ENCODE measurements at places on chromosomes 2 and 18. TPM values are rescaled to one million over a fixed set of nuclear protein-coding genes. Genes with fewer than 3 reads are reported as not detected.
A peak's percentile ranks its signal among the peaks of the same experiment; 100 is the strongest.

- no peak overlapping the region for H3K27ac ChIP-seq
- no peak for DNase-seq
- no peaks in the 10 kb centered on the region for H3K36me3 ChIP-seq
- no peaks in the 10 kb centered on the region for H3K4me1 ChIP-seq
- H3K4me3 ChIP-seq, result no peak overlapping the region
Observed at GRCh38 chr2:141137122-141137693, 993.6 kb downstream of the LRP1B start.

The HOXD11 gene
- not detected for total RNA-seq

DNA sequence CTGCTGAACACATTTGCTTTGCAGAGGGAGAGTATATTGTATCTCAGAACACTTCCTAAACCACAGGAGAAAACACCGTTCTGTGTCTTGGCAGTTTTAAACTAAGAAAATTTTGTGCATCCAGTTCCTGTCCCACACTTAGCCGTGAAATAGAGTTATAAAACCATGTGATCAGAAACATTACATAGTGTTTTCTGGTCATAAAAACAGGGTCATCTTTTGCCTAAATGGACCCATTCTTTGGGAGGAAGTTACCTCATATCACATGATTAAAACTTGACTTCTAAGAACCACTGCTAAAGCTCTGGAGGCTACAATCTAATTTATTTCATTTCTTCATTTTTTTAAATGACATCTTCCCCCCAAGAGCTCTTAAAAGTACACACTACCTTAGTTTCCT, 138.7 kb downstream of the PAX3 start:
- H3K4me3 ChIP-seq, result no peak overlapping the region
- H3K4me1 ChIP-seq, result no peaks in the 10 kb centered on the region
- no peak for DNase-seq
- no peaks in the 10 kb centered on the region for H3K27me3 ChIP-seq
- H3K27ac ChIP-seq, result no peak overlapping the region

- H3K4me1 ChIP-seq, result no peaks in the 10 kb centered on the region
- H3K4me3 ChIP-seq, result no peak overlapping the region
- no peak for DNase-seq
- H3K27me3 ChIP-seq, result no peaks in the 10 kb centered on the region
- no peak overlapping the region for H3K27ac ChIP-seq
Observed at GRCh38 chr2:60094450-60094929, 459.0 kb downstream of the BCL11A start.

DNA sequence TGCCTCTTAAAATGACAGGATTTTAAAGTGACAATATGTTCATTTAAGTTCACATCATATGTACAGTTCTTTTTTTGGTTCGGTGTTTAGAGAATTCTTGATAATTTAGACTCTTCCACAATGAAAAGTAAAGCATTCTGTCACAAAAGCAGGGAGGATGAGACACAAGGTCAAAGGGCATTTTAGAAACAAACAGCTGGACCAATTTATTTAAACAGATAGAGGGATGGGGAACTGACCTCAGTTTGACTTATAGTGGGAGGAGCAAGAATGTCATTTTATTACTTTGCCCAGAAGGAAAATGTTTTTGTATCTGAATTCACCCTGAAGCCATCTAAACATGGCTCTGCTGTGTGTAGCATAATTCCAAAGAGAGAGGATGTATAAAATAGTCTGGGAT, 128.5 kb downstream of the MEIS1 start:
- H3K27me3 ChIP-seq, result no peaks in the 10 kb centered on the region
- H3K27ac ChIP-seq, result peak overlapping the region; percentile 5
- DNase-seq, result no peak
- H3K36me3 ChIP-seq, result peaks cover 6% of the 10 kb centered on the region

GRCh38 chr18:54069729-54070128, 154.7 kb downstream of the MBD2 start:
- H3K27me3 ChIP-seq, result no peaks in the 10 kb centered on the region
- no peak overlapping the region for H3K4me3 ChIP-seq
- no peak overlapping the region for H3K27ac ChIP-seq
- no peak for DNase-seq

The RAD51AP2 gene
- total RNA-seq, result not detected

- peaks cover 14% of the 10 kb centered on the region for H3K27me3 ChIP-seq
- no peaks in the 10 kb centered on the region for H3K4me1 ChIP-seq
- H3K36me3 ChIP-seq, result no peaks in the 10 kb centered on the region
- no peak overlapping the region for H3K27ac ChIP-seq
- no peak overlapping the region for H3K4me3 ChIP-seq
Observed at GRCh38 chr2:20005067-20005627, 7.3 kb downstream of the MATN3 start.

DNA sequence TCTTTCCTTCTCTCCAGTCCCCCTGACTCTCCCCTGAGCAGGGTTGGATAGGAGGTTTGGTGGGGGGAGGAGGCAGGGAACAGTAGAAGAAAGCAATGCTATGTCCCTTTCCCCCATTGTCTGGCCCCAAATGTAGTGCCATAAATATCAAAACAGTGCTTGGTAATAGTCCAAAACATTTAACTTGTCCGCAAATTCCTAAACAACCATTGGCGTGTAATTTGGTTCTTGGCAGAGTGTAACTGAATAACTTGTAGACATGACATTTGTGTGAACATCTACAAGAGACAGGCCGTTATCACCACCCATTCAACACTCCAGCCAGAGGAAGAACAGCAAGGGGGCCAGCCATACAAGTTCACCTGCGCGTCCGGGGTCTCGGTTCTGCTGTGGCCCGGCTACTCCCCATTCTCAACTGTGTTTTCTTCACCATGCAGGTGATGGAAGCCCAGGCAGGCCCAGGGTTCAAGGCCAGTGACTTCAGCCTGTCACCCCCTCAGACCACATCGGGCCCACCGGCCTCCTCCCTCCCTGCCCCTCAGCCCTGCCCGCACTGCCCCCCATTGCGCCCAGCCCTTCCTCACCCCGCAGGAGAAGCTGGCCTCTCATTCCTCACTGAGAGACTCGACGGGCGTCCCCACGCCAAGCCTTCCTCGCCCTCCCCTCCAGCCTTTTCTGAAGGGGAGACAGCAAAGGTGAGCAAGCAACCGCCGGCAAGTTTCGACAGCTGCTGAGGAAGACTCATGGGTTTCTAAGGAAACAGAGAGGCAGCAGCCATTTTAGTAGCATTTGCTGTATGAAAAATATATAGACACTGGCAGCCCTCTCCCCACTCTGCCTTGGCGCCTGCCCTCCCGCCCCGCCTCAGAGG, 699 bp upstream of the RAPGEF4 start:
- no peaks in the 10 kb centered on the region for H3K36me3 ChIP-seq
- H3K27me3 ChIP-seq, result peaks cover 24% of the 10 kb centered on the region
- H3K4me3 ChIP-seq, result peak overlapping the region; percentile 53
- H3K27ac ChIP-seq, result no peak overlapping the region
- DNase-seq, result no peak

The OR6B2 gene
- not detected for total RNA-seq

DNA sequence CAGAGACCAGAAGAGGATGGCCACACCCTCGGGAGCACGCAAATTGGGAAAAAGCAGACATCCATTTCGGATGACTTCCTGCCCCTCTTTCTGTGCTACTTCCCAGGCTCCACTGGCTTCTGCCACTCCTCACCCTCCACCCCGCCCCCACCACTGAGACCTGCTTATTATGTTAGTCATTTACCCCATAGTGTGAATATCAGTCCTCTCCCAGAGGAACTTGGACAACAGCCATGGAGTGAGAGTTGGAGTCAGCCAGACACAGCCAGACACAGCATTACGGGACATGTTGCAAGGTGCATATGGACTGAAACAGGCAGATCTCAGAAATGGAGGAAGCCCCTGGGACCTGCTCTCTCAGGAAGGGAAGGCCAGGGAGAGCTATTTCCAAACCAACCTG, 51.8 kb downstream of the CTIF start:
- no peak for DNase-seq
- H3K27ac ChIP-seq, result peak overlapping the region; percentile 70
- no peak overlapping the region for H3K4me3 ChIP-seq
- no peaks in the 10 kb centered on the region for H3K27me3 ChIP-seq

DNA sequence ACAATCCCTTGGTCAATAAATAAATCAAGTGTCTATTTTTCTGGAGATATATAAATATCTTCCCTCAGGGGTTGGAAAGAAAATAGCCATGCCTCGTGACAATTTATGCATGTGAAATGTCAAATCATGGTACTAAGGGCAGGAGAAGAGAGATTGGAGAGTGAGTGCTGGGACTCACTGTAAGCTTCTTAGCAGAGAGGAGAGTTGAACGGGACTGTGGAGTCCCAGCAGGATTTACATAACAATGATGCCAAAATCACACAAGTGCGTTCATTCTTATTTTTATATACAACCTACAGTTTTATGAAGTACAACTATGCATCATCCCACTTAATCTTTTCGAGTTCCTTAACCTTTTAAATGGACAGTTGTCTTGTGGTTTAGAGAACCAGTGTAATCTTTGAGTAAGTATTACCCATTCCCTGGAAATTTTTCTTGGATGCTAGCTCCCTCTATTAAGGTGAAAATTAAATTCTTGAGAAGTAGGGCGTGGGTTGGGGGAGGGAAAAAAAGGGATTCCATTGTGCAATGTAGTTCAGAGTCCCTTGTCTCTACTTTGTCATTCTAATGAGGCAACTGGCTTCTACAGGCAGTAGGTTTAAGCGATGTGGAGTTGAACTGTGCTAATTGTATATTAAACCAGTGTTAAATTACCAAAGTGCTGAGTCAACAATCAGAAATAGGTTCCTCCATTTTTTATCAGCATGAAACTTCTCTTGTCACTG, 143.6 kb upstream of the EPHA4 start:
- no peak for DNase-seq
- no peaks in the 10 kb centered on the region for H3K4me1 ChIP-seq
- H3K36me3 ChIP-seq, result no peaks in the 10 kb centered on the region
- no peaks in the 10 kb centered on the region for H3K27me3 ChIP-seq

DNA sequence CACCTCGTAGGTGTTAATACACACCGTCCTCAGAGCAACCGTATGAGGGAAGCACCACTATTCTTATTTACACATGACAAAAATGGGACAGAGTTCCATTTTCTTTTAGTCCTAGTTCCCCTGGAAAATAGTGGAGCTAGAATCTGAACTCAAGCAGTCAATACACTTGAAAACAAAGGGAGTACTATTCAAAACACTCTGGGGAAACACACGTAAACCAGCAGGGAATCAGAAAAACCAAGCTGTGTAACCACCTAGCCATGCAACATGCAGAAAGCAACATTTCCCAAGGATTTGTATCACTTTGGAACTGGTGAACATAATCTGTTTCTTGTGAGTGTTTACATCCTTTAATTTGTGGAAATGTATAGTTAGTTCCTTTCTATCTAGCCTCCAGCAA, 208.2 kb downstream of the UBE2E3 start:
- no peak overlapping the region for H3K4me3 ChIP-seq
- no peaks in the 10 kb centered on the region for H3K36me3 ChIP-seq
- no peak for DNase-seq
- H3K27me3 ChIP-seq, result no peaks in the 10 kb centered on the region
- H3K27ac ChIP-seq, result no peak overlapping the region

- H3K4me3 ChIP-seq, result no peak overlapping the region
- no peaks in the 10 kb centered on the region for H3K4me1 ChIP-seq
- no peak overlapping the region for H3K27ac ChIP-seq
- H3K27me3 ChIP-seq, result no peaks in the 10 kb centered on the region
- H3K36me3 ChIP-seq, result no peaks in the 10 kb centered on the region
Observed at GRCh38 chr2:26577442-26578112, 63.6 kb downstream of the CIB4 start.

DNA sequence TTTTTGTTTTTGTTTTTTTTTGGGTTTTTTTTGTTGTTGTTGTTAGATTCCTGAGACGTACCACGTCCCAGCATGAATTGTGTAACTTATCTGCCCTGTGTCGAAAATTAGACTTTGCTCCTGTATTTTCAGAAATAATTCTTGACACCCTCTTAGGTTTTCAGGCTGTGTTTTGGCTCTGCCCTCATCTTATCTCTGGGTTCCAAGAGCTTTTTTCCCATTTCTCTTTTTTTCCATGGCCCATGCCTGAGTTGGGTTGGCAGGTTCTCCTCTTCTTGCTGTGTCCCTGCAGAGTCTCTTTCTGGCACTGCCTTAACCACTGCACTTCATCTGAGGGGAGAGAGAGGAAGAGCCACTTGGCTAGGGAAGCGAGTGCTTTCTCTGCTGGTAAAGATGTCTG, 42.4 kb downstream of the CTIF start:
- no peak for DNase-seq
- no peak overlapping the region for H3K4me3 ChIP-seq
- H3K36me3 ChIP-seq, result peaks cover under 1% of the 10 kb centered on the region
- no peaks in the 10 kb centered on the region for H3K27me3 ChIP-seq
- peaks cover 65% of the 10 kb centered on the region for H3K4me1 ChIP-seq
- no peak overlapping the region for H3K27ac ChIP-seq

GRCh38 chr2:223797811-223798721, 39.3 kb downstream of the AP1S3 start:
- H3K27ac ChIP-seq, result no peak overlapping the region
- no peak for DNase-seq
- no peak overlapping the region for H3K4me3 ChIP-seq
- no peaks in the 10 kb centered on the region for H3K36me3 ChIP-seq
- H3K27me3 ChIP-seq, result no peaks in the 10 kb centered on the region

The SERPINB4 gene
- not detected for total RNA-seq

The SPDYA gene
- total RNA-seq, result 1.2 TPM

The SPC25 gene
- total RNA-seq, result not detected

The IKZF2 gene
- 7.9 TPM for total RNA-seq

DNA sequence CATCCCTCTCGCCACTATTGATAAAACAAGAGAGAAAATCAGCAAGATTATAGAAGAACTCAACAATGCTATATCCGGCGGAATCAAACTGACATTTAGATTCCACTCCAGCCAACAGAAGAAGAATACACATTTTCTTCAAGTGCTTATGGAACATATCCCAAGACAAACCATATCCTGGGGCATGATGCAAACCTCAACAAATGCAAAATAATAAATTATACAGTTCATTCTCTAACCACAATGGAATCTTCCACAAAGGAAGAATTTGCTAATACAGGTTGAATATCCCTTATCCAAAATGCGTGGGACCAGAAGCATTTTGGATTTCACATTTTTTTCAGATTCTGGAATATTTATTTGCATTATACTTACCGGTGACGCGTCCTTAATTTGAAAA, 51.4 kb upstream of the YPEL5 start:
- H3K4me3 ChIP-seq, result no peak overlapping the region
- no peaks in the 10 kb centered on the region for H3K36me3 ChIP-seq
- no peaks in the 10 kb centered on the region for H3K4me1 ChIP-seq
- no peaks in the 10 kb centered on the region for H3K27me3 ChIP-seq
- no peak for DNase-seq

All from esophagus muscularis mucosa (tissue), 4 donors.